ENCODE measurements at places on chromosomes 1 and 21.

GRCh38 chr1:201955729-201956143 lies 433 bp downstream of the TIMM17A start:
- no peak for DNase-seq

DNA sequence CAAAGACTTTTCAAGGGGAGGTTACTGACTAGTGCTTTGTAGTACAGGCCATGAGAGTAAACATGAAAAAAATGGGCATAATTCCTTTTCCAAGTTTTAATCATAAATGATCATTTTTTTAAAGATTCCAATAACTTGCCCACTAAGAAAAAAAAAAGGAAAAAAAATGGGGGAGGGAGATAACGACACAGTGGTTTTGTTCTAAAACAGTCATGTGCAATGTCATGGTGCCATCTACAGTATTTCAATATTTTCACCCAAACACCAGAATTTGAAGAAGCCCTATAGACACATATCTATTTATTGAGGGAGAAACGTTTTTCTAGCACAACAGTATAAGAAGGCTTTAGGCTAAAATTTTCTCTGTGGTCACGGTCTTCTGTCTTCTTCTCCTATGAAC lies 250.2 kb downstream of the LTN1 start:
- no peak for DNase-seq

DNA sequence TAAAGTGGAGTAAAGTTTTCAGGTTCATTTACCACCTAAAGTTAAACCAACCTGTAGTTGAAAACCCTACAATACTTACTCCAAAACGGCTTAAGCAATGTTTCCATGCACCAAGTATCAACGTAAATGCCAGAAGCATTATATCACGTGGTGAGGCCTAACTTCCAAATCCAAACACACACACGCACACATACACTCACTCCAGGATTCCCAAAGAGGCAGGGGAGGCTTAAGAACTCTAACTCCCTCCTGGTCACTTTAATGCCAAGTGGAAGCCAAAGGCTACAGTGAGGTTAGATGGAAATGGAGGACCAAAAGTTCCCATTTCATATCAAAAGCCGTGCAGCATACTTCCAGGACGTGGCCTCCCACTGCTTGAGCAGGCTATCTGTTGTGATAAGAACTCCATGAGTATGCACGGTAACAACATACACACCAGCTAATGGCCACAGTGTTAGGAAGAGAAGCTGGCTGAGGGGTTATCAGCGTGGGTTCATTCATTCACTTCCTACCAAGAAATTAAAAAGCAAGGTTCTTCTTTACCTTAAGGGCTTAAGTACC lies 224.1 kb downstream of the SLC45A1 start:
- DNase-seq = no peak

DNA sequence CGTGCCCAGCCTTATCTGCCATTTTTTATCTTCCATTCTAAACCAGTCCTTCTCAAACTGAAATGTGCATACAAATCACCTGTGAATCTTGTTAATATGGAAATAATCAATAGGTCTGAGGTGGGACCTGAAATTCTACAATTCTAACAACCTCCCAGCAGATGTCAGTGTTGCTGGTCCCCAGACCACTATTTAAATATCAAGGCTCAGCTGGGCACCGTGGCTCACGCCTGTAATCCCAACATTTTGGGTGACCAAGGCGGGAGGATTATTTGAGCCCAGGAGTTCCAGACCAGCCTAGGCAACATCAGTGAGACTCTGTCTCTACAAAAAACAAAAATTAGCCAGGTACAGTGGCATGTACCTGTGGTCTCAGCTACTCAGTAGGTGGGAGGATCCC lies 4.1 kb downstream of the UQCRHL start:
- DNase-seq = no peak

- DNase-seq = no peak
These were observed 8.9 kb downstream of the PLA2G2F start for GRCh38 chr1:20147846-20148570.

GRCh38 chr1:177615251-177615650 lies 354.6 kb downstream of the SEC16B start:
- no peak for DNase-seq

GRCh38 chr1:108878678-108879077 lies 1.9 kb downstream of the GPSM2 start:
- DNase-seq = no peak

DNA sequence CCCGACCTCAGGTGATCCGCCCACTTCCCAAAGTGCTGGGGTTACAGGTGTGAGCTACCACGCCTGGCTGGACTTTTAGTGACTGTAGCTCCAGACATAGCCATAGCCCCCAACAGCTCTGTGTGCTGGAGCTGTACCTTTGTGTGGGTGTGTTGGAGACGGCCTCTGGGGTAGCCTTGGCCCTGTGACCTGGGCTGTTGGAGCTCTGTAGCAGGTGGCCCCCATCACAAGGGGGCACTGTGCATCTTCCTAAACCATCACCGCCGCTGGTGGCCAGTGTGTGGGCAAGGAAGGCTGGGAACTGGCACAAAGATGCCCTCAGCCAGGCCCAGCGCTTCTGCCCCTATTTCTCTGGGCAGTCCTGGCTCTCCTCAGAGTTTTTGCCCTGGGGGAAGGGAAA lies 38.4 kb upstream of the FOXO6 start:
- peak; percentile 18 for DNase-seq

DNA sequence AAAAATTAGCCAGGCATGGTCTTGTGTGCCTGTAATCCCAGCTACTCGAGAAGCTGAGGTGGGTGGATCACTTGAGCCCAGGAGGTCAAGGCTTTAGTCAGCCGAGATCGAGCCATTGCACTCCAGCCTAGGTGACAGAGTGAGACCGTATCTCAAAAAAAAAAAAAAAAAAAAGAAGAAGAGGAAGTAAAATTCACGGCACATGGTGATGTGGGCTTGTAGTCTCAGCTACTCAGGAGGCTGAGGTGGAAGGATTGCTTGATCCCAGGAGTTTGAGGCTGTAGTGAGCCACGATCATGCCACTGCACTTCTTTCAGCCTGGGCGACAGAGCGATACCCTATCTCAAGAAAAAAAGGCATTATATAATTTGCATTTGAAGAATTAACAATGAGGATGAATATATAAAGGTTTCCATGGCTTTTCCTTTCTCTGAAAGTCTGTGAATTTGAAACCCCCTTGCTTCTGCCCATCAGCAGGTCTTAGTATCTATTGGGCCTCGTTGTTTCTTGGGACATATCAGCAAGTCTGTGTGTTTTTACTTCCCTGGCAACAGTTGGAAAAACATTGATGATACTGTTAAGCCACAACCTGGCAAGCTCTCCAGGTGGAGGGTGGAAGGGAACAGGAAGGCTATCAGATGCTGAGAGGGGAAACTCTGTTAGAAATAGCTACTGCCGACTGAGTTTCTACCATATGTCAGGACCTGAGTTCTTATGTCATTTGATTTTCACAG lies 4.6 kb upstream of the PLA2G2D start:
- DNase-seq = no peak

DNA sequence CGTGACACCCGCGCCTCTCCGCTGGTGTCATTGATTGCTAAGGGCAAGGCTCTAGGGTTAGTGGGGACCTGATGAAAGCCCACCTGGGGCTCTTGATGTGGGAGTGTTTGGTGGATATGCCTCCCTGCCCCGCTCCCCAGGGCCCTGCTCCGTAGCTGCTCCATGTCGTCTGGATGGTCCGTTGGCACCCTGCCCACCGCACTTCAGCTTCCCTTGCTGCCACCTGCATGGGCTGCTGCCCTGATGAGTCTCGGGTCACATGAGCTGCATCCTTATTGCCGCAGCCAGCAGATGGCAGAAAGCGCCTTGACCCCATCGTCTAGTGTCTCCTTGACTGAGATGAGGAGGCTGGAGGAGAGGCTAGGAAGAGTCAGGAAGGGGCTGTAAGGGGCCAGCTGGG lies 439.4 kb downstream of the CAMTA1 start:
- no peak for DNase-seq

DNA sequence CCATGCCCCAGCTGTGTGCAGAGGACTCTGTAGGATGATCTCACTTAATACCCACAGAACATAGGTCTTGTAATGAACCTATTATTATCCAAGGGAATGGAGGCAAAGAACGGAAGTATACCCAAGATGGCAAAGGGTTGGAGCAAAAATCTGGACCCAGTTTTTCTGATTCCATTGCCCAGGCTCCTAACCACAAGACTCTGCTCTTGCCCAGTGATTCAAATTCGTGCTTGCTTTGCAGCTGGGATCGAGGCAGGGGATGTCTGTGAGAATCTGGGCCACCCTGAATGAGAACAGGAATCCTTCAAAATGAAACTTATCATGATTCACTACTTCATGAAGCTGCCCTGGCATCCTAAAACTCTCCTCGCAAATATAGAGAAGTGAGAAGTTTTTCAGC lies 97.5 kb upstream of the KCNJ6 start:
- no peak for DNase-seq

- DNase-seq = no peak
These were observed 142.5 kb upstream of the FGGY start for GRCh38 chr1:59154401-59154800.

GRCh38 chr1:107750364-107750959 lies 214.5 kb downstream of the VAV3 start:
- peak; percentile 28 for DNase-seq

DNA sequence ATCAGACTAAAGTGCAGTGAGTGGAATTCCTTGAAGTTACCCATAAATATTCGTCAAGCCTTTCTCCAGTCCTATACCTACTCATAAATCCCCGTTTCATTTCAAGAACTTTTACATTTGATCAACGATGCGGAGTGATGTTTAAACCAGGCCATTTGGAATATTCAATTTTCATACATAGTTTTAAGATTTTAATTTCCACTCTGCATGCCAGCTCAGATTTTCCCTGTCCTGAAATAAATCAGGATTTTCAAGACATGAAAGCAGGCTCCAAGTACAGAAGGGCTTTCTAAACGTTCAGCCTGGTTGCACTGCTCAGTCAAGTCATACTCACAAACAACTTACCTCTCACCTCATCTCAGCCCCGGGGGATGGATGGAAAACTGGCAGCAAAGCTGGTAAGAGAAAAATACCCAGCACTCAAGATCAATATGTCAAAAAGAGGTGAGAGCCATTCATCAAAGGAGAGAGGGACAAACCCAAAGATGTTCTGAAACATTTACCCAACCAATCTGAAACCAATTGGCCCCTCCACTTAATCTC lies 418.5 kb downstream of the PLPP3 start:
- no peak for DNase-seq

- DNase-seq = no peak
These were observed 108.9 kb downstream of the CDC7 start for GRCh38 chr1:91609551-91609950.

DNA sequence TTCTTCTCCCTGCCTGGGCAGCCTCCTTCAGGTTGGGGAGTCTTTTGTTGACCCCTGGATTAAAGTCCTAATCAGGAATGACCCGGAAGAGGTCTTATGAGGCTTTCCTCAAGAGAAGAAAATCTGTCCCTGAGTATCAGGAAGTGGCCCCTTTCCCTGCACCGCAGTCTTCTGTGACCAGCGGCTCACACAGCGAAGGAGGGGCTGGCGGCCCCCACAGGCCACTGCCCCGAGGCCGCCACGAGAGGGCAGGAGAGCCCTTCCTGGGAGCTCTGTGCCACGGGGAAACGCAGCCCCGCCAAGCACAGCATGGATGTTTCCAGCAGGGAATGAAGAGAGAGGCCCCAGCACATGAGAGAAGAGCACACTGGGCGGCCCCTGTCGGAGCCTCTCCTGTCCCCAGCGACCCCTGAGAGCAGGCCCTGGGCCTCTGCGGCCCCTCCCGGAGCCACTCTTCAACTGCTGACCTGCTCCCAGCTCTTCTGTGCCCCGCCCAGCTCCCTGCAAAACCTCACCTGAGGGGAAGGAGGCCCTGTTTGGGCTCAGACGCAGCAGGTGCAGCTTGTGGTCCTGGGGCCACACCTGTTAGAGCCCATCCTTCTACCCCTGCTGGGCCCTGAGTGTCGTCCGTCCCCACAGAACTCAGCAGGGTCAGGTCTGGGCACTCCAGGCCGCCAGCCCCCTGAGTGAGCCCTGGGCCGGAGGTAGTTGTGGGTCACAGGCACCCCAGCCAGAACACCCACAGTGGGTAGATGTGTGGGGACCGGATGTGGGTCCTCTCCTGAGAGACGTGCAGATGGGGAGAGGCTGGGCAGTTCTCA lies 4.9 kb upstream of the POFUT2 start:
- peak; percentile 73 for DNase-seq

DNA sequence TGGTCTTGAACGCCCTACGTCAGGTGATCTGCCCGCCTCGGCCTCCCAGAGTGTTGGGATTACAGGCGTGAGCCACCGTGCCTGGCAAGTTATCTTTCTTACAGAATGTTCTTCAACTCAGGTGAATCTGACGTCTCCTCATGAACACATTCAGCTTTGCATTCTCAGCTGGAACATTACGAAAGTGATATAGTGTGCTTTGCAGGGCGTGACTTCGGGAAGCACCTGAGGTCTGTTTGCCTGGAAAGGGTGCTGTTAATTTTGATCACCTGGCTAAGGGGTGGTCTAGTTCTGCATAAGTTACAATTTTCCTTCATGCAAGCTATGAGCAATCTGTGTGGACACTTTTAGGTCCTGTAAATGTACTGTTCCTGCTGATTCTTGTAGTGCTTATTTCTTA lies 16.3 kb upstream of the CLIC4 start:
- no peak for DNase-seq

DNA sequence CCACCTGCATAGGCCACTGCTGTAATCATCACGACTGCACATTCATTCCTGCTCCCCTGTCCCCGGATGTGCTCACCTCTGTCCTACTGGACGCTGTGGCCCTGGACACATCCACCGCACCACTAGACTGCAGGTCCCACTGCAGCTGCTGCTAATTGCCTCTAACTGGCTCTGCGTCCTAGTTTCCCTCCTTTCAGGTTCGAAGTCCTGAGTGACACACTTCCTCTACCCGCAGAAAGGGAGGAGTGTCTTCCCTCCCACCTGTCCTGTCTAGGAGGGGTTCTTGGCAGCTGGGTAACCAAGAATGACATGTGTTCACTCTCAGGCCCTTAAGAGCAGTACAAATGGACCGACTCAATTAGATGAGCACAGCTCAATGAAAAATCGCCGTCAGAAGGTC lies 40.5 kb upstream of the ITPKB start:
- no peak for DNase-seq

- DNase-seq = no peak
These were observed 12.3 kb downstream of the CCDC185 start for GRCh38 chr1:223405507-223405906.

DNA sequence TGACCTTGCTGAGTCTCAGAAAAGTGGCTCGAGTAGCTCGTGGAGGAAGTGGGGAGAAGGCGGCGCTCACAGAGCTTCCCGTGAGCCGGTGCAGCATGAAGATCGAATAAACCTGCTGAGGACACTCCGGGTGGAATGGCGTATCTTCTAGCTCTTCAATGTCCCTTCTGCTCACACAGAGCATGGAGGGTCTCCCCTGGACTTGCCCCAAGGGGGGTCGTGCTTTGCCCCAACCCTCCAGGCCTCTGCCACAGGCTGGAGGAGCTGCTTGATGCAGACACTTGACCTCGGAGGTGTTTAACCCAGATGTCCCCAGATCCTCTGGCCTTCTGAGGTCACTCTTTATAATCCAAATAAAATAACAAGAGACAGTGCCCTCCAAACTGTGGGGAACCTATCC lies 2.2 kb upstream of the KRTAP10-12 start:
- DNase-seq = no peak

Measured in putamen (tissue), 1 donor.